ENCODE measurements at places on chromosomes 13 and 19.

DNA sequence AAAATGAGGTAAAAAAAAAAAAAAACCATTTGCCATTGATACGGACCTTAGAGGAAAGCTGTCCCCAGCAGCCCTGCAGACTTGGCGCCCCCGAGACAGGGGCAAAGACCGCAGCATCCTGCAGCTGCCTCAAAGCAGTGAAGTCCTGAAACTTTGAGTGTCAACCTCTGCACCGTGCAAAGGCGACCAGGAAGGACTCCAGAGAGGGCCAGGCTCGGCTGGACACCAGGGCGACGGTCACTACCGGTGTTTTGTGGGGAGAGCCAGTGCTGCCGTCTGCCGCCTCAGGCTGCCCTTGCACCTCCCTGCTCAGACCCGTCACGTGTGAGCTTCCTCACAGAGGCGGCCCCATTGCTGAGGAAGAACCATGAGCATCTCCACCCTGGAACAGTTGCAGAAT, 146.7 kb upstream of the SPACA7 start:
- no peak for DNase-seq

- DNase-seq, result no peak
Observed at GRCh38 chr13:19332378-19332777, 150.8 kb upstream of the TUBA3C start.

DNA sequence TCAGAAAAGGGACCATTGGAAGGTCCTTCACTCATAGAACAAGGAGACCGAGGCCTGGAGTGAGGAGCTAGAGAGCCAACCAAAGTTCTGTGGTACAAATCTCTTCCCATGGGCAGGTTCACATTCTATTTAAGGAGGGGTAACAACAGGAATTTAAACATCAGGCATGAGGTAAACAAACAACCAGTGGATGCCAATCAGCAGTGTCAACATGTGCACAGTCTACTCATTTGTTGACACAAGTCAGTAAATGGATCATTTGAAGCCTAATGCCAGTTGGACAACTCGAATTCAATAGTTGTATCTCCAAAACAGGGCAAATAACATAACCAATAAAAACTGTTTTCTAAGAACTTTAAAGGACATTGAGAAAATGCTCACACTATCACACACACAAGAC, 6.3 kb upstream of the DOCK9 start:
- DNase-seq, result no peak

DNA sequence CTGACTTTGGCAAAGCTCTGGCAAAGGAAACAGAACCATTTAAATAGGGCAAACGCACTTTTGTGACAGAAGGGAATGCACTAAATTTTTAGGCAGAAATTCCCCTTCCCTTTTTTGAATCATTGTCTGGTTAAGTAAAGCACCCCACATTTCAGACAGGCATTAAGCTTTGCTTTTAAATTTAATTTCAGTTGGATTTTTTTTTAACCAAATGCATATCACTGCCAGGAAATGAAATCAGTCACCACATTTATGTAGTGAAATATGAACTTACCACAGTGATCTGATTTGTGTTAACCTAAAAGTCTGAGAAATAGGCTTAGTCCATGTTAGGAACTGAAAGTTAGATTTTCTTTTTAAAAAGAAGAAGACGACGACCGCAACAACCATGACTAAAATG, 10.8 kb downstream of the GPR183 start:
- DNase-seq, result no peak

DNA sequence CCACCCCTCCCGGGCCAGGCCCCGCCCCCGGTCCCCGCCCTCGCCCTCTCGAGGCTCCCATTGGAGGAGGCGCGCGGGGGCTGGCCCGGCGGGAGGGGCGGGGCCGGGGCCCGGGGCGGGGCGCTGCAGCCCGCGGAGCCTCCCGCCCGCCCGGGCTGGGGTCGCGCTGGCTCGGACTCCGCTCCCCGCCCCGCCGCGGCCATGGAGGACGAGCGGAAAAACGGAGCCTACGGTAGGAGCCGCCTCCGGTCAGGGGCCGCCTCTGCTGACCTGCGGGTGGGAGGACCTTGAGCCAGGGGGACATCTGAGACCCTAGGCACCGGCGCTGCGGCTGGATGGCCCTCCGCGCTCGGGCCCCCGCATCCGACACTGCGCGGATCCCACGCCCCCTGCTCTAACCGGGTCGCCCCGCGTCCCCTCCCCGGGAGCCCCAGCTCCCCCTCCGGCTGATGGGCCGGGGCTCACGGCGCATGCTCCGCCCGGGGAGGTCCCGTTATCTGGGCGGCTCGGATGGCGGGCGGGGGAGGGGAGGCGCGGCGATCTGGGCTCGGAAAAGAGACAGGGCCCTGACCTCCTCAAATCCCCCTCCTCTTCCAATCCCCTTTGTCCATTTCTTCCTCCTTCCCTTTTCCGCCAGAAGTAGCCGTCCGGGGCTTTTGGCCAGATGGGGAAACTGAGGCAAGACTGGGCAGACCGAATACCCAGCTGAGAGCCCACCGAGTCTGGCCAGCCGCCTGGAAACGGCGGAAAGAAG, 15.4 kb upstream of the AP1M2 start:
- DNase-seq, result peak; percentile 82

GRCh38 chr19:18170714-18171255, 2.8 kb upstream of the IFI30 start:
- DNase-seq, result no peak

- DNase-seq, result no peak
Observed at GRCh38 chr19:49718511-49718910, 27.6 kb downstream of the CPT1C start.

DNA sequence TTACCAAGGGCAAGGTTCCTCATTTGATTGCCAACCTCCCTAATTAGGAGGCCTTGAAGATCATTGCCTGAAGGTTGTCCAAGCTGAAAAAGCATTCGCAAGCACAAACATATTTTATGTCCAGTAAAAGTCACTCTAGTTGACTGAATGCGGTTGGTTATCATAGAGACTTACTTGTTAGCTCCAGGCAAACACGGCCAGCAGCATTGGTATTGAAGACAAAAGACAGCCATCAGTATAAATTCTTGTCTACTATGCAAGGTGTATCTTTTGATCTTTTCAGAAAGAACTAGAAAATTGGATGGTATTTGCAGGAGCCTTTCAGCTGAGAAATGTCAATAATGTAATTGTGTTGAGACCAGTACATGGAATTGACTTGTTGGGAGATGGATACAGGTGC, 129.9 kb downstream of the GPC6 start:
- no peak for DNase-seq

- no peak for DNase-seq
Observed at GRCh38 chr19:2302319-2303210, 5.4 kb downstream of the LINGO3 start.

- DNase-seq, result no peak
Observed at GRCh38 chr13:79289571-79289970, 116.5 kb downstream of the RBM26 start.

GRCh38 chr13:20953245-20953931, 50.8 kb upstream of the XPO4 start:
- DNase-seq, result no peak

DNA sequence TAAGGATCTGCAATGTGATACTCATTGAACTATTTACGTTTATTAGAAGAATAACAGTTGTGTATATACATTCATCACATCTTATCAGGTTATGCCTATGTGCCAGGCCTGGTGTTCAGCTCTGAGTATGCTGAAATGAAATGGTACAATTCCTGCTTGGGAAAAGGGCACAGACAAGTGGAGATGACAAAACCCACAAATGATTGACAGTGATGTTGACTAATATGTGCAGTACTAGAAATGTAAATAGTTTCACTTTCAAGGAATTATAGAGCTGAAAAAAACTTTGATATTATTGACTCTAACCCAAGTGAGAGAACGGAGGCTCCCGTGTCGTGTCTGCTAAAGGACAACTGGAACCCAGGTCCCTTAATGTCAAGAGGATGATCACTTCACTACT, 386.8 kb upstream of the DACH1 start:
- DNase-seq, result no peak

- DNase-seq, result no peak
Observed at GRCh38 chr13:25541434-25542123, 169.8 kb downstream of the ATP8A2 start.

- no peak for DNase-seq
Observed at GRCh38 chr13:80037505-80037888, 303.4 kb downstream of the SPRY2 start.

- no peak for DNase-seq
Observed at GRCh38 chr13:26910754-26911465, 150.3 kb upstream of the GPR12 start.

DNA sequence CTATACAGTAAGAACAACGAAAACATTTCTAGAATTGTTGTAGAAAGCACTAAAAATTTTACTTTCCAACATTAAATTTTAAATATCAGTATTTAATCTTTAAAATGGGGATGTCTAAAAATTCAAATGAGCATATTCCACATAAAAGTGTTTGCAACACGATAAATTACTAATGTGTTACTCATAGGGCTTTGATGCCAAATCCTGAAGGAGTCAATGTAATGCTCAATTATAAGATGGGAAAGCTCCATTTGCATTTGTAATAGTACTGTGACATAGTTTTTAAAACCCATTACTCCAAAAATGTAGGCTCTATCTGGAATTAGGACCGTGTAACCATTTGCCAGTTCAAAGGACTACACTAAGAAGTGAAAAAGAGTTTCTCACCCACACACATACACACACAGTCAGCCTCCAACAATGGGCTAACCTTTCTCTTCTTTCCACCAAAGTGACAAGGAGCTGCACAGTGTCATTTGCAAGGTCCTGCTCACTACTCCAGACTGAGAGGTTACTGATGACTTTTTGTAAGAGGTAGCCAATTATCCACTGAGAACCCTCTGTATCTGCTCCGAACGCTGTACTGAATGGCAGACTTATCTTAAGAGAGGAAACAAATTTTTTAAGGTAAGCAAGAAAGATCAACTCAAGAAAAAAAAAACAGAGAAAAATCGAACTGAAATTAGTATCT, 26.1 kb upstream of the EEF1AKMT1 start:
- DNase-seq, result no peak

DNA sequence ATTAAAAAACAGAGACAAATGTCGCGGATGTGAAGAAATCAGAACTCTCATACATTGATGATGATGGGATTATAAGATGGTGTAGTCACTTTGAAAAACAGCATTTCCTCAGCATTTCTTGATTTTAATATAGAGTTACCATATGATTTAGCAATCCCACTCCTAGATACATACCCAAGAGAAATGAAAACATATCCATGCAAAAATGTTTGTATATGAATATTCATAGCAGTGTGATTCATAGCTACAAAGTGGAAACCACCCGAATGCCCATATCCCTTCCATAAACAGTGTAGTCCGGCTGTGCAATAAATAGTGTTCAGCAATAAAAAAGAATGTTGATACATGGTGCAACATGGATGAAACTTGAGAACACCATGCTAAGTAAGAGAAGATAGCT, 44.6 kb downstream of the DPY19L3 start:
- no peak for DNase-seq
